ENCODE measurements at places on chromosomes 16 and 17.

GRCh38 chr17:8900626-8901585 lies 33.4 kb upstream of the PIK3R6 start:
- no peak for DNase-seq

GRCh38 chr17:82076785-82077591 lies 11.4 kb upstream of the DUS1L start:
- DNase-seq = no peak

DNA sequence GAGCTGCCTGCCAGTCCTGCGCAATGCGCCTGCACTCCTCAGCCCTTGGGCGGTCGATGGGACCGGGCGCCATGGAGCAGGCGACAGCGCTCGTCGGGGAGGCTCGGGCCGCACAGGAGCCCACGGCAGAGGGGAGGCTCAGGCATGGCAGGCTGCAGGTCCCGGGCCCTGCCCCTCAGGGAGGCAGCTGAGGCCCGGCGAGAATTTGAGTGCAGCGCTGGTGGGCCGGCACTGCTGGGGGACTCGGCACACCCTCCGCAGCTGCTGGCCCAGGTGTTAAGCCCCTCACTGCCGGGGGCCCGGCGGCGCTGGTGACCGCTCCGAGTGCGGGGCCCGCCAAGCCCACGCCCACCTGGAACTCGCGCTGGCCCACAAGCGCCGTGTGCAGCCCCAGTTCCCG lies 13.6 kb upstream of the FADS6 start:
- no peak for DNase-seq

GRCh38 chr16:15950161-15950854 lies 892 bp downstream of the ABCC1 start:
- DNase-seq = no peak

- no peak for DNase-seq
Measured at GRCh38 chr17:19270347-19270703, 33.2 kb downstream of the EPN2 start.

DNA sequence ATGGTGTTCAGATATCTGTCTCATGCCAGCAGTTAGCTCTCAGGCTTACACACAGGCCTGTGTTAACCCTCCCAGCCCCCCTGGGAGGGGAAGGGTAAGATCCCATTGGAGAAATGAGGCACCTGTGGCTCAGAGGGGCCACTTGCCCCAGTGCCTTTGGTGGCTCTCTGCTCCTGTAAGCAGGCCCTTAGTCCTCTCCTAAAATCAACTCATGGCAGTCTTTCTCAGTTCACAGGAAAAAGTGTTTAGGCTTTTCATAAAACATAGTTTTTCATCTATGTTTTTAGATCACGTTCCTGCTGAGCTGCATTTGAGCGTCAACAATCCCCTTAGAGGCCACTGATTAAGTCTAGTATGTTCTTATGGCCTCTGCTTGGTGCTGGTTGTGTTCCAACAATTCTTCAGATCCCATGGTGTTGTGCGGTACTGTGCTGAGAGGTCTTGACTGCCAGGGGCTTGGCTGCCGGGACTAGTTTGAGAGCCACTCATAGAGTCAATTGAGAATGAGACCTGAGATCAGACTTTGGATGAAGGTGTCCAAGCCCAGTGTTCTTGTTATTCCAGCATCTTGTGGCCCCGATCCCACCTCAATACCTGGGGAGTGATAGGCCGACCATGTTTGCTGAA lies 10.6 kb downstream of the TAOK2 start:
- DNase-seq = no peak

All from mucosa of gallbladder (tissue), 1 donor.